NCI-H1105 treated with DMSO at 0.1 percent for 48 hours (cell line): ENCODE measurements at places on chromosomes 3 and 15.
A peak's percentile ranks its signal among the peaks of the same experiment; 100 is the strongest.

DNA sequence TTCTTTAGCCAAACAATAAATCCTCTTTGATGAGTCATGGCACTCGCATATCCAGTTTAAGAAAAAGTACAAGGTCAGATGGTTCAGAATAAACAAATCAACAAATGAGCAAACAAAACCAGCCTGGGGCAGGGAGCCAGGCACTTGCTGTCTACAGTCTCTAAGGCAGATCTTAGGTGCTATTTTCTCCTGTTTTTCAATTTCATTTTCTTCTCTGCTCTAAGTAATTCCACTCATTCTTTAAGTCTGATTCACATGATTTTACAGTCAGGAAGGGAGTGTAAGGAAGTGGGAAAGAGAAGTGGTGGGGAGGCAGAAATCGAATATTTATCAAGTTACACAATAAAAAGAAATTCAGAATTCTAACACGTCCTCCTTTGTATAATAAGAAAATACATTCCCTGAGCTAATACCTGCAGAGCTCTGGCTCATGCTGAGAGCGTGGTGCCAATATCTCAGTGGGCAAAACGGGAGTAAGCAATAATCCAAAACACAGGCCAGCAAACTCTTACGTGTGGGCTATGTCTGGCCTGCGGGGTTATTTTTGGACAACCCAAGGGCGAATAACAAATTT lies 298.6 kb downstream of the ADAMTS17 start:
- no peak for DNase-seq

- no peak for DNase-seq
These were observed 46.7 kb downstream of the PRTG start for GRCh38 chr15:55696221-55696620.

DNA sequence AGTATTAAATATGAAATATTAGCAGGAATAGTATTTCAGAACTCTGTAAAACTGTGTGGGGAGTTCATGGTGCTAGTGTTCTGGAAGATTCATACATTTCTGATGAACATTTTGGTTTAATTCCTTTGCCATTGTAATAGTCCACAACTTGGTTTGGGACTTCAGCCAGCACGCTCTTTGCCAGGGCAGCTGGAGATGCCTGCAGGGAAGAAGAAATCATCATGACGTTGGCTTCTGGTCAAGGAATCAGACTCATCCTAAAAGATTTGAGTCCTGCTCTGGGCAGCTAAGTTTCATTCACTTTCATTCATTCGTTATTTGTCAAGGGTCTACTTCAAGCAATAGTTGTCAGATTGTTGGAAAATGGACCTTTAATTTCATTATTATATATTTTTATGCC lies 32.4 kb upstream of the MRPL3 start:
- DNase-seq: no peak

- no peak for DNase-seq
These were observed 581 bp downstream of the IP6K1 start for GRCh38 chr3:49785565-49786356.

- no peak for DNase-seq
These were observed 384.2 kb downstream of the CGGBP1 start for GRCh38 chr3:87674397-87675161.

- DNase-seq: no peak
These were observed 48.4 kb upstream of the CCK start for GRCh38 chr3:42314411-42314810.

- peak; percentile 84 for DNase-seq
These were observed at the start of the genes RPL4 and ZWILCH for GRCh38 chr15:66504563-66505429. Gene RPL4, minus strand, starts transcription at chr15:66504855. Its CDS starts 65 bp downstream, at chr15:66504790. Gene ZWILCH, plus strand, starts transcription at chr15:66505326. Its CDS starts 13 bp downstream, at chr15:66505339.

DNA sequence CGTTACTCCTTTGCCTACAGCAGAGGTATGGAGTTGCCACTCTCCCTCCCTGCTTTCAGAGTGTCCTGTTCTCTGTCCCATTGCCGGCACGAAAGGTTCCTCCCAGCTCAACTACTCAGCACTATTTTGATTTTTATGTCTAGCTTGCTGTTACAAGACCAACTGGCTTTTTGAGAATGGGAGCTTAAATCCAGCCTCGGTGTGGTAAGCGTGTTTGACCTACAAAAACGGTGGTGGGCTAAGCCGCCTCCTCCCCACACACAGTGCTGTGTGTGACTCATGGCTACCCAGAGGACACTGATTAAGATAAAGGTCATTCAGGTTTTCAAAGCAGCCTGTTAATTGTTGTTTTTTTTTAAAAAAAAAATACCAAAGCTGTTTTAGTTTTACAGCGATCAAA lies 64.5 kb downstream of the LRTM1 start:
- DNase-seq: no peak

DNA sequence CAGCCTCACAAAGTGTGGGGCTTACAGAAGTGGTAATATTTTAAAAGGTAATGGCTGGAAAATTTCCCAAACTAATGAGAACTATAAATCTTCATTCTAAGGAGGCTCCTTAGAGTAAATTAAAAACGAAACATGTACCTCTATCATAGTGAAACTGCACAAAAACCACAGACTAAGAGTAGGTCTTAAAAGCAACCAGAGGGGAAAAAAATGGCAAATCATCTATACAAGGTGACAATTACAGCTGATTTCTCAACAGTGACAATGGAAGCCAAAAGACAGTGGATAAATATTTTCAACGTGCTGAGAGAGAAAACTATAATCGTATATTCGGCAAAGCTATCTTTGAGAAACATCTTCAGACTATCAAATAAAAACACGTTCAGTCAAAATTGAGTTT lies 20.6 kb downstream of the HEG1 start:
- no peak for DNase-seq

- DNase-seq: no peak
These were observed 507.0 kb downstream of the TBL1XR1 start for GRCh38 chr3:176690083-176690869.

GRCh38 chr15:68113751-68114150 lies 59.6 kb downstream of the PIAS1 start:
- DNase-seq: no peak

DNA sequence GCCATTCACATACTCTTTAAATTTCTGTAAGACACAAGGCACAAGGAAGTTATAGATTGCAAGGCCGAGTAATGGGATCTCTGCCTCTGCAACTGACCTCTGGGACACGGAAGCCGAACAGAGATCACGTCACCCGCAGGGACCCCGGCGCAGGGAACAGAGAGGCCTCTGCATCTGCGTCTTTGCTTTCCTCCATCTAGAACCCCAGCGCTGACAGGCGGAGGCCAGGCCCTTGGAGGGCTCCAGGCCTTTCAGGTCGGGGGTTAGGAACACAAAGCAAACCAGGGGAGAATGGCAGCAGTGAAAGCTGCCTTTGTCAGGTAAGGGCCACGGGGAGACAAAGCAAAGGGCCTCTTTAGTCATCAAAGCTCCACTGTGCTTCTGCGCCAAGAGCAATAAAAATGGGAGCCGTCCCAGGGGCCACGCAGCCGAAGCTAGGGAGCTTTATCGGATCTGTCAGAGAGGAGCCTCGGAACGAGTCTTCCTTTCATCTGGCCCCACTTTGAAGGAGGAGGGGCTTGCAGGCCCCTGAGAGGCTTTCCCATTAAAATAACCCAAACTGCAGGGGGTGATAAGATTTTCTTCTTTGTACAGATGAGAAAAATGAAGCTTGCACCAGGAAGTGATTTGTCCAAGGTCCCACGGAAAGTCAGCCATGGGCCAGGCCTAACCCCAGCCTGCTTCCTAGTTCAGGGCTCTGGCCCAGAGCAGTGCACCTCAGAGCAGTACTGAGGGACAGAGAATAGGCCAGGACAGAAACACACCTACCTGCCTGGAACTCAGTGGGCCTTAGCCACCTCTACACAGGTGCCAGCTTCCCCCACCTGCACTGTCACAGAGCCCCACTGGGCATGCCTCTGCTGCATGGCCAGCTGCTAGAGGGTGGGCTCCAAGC lies 84.4 kb upstream of the RAD18 start:
- DNase-seq: no peak

DNA sequence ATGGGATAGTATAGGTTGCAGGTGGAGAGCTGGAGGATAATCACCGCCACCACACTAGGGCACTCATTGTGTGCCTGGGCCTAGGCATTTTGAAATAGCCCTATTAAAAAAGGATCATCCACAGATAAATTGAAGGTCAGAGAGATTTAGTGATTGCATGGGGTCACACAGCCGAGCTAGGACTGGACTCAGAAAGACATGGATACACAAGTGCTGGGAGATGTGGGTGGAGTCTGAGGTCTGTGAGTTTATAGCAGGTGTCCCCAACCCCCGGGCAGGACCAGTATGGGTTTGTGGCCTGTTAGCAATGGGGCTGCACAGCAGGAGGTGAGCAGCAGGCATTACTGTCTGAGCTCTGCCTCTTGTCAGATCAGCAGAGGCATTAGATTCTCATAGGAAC lies 5.3 kb upstream of the ANKDD1A start:
- DNase-seq: no peak

DNA sequence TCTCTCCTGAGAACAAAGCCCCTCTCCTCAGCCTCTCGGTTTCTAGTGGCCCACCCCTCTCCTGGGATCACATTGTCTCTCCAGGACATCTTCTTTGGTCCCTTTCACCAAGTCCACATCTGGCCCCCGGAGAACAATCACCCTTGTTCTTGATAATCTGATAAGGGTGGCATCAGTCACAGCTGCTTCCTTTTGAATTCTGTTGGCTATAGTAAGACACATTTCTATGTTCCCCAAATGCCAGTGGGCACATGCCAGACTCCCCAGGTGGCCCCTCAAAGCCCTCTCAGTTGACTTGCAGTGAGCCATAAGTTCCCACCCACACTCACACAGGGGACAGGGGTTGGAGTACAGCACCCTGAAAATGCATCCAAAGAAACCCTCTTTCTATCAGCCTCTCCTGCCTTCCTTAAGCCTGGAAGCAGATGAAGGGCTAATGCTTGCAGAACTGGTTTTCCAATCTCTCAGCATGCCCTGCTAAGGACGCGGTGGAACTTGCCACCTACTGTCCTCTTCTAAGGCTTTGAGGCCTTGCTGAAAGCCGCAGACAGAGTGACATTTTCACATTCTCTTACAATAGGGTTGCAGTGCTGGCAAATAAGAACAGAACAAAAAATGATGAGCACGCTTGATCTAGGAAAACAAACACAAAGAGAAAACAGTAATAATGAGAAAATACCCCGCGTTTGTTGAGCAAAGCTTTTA lies 101.3 kb upstream of the SLCO3A1 start:
- DNase-seq: no peak

DNA sequence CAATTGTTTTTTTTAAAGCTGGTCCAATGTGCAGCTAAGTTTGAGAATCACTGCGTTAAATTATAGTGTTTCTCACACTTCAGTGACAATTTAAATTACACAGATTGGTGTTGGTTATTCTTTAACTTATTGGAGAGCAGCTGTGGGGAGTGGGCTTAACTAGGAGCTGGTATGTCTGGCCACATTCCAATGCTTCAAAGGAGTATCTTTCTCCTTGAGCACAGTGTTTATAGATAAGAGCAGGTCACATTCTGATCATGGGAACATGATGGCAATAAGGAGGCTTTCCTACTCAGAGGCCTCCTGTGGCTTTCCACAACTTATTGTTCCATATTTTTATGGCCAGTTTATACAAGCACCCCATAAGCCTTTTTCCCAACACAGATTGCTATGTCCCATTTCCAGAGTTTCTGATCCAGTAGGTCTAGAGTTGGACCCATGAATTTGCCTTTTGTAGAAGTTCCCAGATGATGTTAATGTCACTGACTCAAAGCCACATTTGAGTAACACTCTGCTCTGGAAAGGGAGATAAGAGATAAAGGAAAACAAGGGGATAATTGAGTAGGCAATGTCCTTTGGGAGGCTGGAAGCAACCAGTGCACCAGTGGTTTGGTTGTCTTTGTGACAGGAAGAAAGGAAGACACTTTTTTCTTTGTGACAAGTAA lies 33.0 kb upstream of the PLSCR4 start:
- no peak for DNase-seq

- no peak for DNase-seq
These were observed 11.0 kb downstream of the ISL2 start for GRCh38 chr15:76347482-76348055.

DNA sequence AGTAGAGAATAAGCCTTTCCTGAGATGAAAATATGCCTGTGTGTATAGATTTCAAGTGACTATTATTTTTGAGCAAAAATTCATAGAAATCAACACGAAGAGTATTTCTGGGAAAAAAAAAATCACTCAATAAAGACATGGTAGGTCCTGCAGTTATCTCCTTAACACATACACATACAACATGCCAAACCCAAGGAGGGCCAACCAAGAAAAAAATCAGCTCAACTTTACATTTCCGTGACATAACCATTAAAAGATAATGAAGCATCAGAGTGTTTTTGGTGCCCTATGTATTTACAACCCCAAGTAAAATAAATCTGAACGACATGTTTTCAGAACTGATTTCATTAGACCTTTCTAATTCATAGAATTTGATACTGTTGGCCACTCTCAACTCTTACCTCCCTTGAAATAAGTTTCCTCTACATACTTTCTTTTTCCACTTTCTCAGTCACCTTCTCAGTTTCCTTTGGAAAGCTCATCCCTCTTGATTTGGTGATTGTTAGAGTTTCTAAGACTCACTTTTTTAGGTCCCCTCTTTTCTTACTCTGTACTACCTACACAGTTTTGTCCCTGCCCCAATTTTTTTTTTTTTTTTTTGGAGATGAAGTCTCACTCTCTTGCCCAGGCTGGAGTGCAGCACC lies 162.3 kb downstream of the TBL1XR1 start:
- DNase-seq: no peak

DNA sequence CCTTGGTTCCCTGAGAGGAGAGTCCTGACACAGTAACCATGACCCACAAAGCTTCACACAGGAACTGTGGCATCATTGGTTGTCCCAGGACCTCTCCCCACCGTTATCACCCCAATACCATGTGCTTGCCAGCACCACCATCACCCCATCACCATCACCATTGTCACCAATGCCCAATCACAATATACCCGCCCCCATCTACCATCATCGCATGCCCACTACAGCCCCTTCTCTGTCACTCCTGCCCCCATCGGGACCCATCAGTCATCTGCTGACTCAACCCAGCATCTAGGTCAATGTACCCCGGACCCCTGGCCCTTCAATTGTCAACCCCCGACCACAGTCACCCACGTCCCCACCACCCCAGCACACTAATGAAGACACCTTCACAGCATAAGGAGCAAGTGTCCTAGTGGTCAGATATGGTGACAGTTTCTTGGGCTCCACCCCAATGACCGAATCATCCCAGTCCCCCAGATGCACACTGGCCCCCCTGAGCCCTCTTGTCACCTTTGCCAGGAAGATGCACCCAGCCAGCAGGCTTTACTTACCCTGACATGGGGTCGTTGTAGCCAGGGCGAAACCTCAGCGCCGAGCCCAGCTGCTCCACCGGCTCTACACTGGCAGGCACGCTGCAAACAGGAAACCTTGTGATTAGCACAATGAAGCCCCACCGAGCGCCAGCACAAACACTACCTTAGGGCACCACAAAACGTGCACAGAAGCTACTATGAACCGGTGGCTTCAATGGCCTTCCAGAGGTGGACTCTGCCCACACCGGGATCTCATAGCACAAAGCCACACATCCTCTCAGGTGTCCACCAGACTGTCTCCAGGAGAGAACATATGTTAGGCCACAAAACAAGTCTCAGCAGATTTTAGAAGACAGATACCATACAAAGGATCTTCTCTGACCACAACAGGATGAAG lies 25.1 kb downstream of the SHISA5 start:
- DNase-seq: no peak

- DNase-seq: no peak
These were observed 64.4 kb downstream of the ABI3BP start for GRCh38 chr3:100928638-100929428.
